Stimulated activated CD4-positive, alpha-beta T cell treated with anti-CD3 and anti-CD28 coated beads, Interleukin-4, amount 100 ng/mL, for 1 hour (primary cell): ENCODE measurements at places on chromosomes 2 and 18.
A peak's percentile ranks its signal among the peaks of the same experiment; 100 is the strongest.

GRCh38 chr2:124560592-124561112, 535.6 kb downstream of the CNTNAP5 start:
- DNase-seq = no peak

GRCh38 chr2:220779931-220780330, 792.2 kb downstream of the EPHA4 start:
- no peak for DNase-seq

GRCh38 chr2:203685081-203685621, 21.3 kb upstream of the CD28 start:
- no peak for DNase-seq

DNA sequence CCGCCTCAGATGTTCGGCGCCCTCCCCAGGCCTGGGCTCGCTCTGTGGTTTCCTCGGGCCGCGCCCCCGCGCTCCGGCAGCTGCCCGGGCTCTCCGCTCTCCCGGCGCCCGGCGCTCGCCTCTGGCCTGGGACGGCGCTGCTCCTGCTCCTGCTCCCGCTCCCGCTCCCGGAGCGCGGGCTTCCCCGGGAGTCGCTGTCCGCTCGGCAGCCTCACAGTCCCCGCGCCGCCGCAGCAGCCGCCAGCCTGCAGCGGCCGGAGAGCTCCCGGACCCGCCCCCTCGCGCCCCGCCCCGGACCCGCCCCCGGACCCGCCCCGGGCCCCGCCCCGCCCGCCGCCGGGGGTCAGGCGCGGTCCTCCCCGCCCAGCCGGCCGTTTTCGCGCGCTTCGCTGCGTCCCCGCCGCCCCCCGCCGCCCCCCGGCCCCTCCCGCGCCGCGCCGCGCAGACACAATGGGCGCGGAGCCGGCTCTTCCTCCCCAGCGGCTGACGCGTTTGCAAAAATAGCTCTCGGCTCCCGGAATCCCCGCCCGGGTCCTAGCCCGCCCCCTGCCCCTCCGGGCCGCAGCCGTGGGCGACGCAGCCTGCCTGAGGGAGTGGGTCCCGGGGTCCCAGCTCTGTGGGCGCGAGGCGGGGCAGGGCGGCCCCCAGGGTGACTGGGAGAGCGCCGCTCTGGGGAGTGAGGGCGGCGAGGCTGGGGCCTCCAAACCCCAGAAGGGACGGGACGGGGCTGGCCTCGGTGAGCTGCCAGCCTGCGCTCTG, at the start of gene ARL4C:
Gene ARL4C (minus strand): TSS at position 247 of the 759 bp plus-strand sequence. CDS start 495 bp downstream, outside the sequence.
- peak; percentile 56 for DNase-seq

GRCh38 chr18:31773774-31774476, 13.2 kb upstream of the SLC25A52 start:
- no peak for DNase-seq

- no peak for DNase-seq
These were observed 8.5 kb downstream of the OTX1 start for GRCh38 chr2:63058921-63059792.

DNA sequence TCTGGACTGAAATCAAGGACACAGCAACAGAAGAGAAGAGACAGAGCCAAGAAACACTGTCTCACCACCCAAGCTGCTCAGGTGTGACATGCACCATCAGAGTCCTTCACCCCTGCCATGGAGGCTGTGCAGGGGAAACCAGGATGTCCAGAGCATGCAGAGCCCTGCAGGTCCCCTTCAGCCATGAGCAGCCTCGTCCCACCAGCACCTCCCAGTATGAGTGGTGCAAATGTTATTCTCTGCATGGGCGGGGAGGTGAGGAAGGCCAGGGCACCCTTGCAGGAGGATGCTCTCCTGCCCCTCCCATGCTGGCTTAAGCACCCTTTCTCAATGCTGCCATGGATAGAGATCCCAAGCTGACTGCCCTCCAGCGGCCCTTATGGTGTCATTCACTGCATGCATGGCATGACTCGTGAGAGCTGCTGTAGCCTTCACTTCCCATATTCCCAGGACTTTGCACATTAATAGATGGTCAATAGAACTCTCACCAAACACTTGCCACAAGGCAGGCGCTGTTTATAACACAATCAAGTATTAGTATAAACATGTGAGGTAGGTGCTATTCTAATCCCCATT, 171.0 kb downstream of the ANAPC1 start:
- DNase-seq = no peak

- no peak for DNase-seq
These were observed 44.8 kb upstream of the KDM3A start for GRCh38 chr2:86396291-86396785.

GRCh38 chr18:46374850-46375249, 270.7 kb downstream of the HAUS1 start:
- no peak for DNase-seq

GRCh38 chr2:121613152-121613551, 36.1 kb downstream of the CLASP1 start:
- DNase-seq = no peak

- DNase-seq = no peak
These were observed 41.4 kb downstream of the XDH start for GRCh38 chr2:31373127-31373526.

DNA sequence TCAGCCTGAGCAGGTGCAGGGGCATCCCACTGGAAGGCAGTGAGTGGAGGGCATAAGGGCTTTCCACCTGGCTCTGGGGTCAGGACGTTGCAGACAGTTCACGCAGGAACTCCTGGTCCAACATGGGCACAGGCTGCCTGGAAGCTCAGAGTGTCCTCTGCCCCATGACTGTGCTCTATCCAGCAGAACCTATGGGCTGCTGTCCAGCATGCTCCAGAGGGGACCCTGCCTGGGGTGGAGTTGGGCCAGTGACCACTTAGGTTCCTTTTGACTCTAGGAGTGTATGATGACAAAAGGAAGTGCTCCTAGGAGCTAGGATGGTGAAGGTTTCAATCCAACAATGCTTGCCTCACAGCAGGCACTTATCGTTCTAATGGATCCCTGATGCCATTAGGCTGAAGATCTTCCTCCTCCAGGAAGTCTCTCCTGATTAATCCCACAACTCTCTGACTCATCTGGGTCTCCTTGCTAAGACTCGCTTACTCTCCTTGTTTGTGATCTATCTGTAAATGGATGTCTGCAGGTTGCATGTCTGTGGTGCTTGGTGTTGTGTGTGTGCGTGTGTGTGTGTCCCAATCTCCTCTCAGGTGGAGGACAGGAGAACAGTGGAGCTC, 224.0 kb downstream of the CELF4 start:
- no peak for DNase-seq
